Stimulated activated CD8-positive, alpha-beta memory T cell treated with anti-CD3 and anti-CD28 coated beads, Interleukin-4, amount 100 ng/mL, for 1 hour (primary cell): ENCODE measurements at places on chromosomes 12 and 14.

GRCh38 chr12:34021071-34021470 lies 1.2 kb upstream of the ALG10 start:
- no peak for DNase-seq

GRCh38 chr12:103279444-103279843 lies 216.3 kb downstream of the C12orf42 start:
- no peak for DNase-seq

DNA sequence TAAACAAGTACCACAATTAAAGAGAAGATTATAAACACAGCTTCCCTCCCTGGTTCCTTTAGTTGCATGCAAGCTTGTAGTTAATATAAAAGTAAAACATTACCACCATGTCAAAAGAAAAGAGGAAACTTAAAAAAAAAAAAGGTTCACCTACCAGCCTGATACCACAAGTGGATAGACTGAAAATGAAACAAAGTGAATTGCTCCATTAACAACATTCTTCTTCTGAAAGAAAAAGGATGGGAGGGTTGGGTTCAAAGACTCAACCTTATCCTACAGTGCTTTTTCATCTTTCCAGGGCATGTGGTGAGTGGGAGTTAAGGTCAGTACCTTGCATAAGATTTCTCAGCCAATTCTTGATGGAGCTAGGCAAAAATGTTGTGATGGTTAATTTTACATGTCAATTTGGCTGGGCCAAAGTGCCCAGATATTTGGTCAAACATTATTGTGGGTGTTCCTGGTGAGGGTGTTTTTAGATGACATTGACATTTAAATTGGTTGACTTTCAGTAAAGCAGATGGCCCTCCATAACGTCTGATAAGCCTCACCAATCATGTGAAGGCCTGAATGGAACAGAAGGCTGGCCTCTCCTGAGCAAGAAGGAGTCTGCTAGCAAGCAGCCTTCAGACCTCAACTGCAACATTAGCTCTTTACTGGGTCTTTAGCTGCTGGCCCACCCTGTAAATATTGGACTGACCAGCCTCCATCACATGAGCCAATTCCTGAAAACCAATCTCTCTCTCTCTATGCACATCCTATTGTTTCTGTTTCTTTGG lies 28.8 kb downstream of the VCPKMT start:
- DNase-seq: no peak

DNA sequence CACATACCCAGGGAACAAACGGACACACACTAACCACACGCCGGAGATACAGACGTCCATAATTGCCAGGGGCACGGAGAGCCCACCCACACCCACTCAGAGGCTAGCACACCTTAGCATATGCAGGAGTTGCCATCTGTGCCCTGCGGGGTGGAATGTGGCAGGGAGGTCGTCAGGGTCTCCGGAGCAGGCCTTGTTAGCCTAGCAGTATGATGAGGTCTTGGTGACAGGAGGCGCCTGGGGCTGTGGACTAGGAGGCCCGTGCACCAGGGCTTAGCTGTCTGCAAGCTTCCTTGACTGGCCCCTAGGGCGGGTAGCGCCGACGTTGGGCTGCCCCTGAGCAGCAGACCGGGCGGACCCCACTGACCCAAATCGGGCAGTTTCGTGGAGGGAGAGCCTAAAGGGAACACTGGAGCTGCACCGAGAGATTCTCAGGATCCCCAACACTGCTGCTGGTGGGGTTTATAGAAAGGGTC lies 10.0 kb downstream of the STAC3 start:
- no peak for DNase-seq

DNA sequence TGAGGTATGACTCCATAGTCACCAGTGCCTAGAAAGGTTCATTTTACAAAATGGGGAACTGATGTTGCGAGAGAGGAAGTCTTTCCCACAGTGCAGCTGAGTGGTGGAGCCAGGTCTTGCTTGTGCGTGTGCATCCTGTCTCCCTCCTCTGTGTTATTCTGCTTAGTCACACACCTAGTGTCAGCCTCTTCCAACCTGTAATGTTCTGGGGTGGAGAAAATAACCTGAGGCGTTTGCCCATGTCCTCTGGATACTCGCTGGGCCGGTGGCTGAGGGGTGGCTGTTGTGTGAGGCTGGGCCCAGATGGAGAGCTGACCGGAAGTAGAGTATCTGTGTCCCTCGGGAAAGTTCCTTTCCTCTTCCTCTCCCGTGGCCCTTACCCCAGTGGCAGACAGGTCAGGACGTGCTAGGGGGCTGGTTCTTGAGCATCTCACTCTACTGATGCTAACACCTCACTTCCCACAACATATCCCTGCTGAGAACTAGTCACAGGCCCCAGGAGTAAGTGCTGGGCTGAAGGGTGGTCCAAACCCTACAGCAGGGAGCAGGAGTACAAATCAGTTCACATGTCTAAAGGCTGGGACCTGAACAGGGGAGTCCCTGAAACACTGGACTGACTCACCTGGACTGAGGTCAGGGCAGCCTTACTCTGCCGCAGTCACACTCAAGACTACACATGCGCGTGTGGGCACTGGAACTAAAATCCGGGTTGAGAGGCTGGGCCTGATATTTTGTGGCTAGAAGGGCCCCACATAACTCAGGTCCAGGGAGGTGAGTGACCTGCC lies 7.0 kb downstream of the MLF2 start:
- DNase-seq: no peak

GRCh38 chr14:66240105-66240504 lies 246.1 kb upstream of the CCDC196 start:
- no peak for DNase-seq
